ENCODE measurements at places on chromosomes 3 and 15. TPM values are rescaled to one million over a fixed set of nuclear protein-coding genes. Genes with fewer than 3 reads are reported as not detected.
A peak's percentile ranks its signal among the peaks of the same experiment; 100 is the strongest.

STRIT1 gene
- total RNA-seq = not detected

- DNase-seq = no peak
Measured at GRCh38 chr3:60798456-60798855, 452.8 kb downstream of the FHIT start.

DNA sequence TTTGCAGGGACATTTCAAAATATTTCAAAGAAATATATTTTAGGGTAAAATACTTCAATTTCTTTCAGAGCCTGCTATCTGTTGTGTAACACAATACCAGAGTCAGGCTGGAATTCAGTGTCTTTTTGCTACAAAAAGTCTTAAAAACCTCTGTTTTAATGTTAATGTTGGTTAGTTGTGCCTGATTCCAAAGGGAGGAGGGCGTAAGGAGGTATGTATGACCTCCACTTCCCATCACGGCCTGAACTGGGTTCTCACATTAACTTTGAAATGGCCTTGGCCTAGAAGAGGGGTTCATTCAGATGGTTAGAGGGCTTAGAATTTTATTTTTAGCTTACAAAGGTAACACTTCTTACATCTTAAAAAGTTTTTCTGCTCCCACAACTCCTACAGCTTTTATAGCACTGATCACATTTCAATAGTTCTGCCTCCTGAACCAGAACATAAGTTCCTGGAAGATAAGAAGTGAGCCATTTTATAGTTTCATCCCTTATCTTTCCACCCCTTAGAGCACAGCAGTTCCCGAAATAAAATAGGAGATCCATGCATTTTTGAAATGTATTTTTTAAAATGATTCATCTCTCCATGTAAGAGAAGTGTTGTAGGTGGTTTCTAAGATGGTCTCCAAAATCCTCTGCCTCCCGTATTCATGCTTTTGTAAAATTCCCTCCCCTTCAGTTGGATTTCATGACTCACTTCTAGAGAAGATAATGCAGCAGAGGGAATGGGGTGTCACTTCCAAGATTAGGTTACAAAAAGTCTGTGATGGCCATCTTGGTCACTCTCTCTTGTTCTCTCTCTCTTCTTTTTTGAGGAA, 543.1 kb upstream of the NECTIN3 start:
- no peak for DNase-seq

DNA sequence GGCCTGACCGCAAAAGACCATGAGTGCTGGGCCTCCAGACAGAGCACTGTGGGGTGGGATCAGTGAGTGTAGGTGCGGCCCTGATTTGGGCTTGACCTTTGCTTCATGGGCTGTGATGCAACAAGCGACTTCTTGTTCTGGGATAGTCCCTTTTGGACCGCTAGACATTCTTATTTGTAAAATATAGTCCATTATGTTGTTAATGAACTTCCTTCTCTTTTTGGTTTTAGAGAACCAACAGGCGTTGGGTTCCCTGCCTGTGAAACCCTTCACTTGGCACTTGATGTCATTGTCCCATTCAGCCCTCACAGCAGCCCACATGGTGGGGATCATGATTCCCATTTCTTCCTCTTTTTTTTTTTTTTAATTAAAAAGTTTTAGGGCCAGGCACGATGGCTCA, 15.8 kb upstream of the TRH start:
- no peak for DNase-seq

- DNase-seq = no peak
Measured at GRCh38 chr3:194756791-194757325, 71.2 kb downstream of the FAM43A start.

DPPA2 gene
- total RNA-seq = not detected

- DNase-seq = no peak
Measured at GRCh38 chr3:130428871-130429712, 83.6 kb downstream of the COL6A5 start.

DNA sequence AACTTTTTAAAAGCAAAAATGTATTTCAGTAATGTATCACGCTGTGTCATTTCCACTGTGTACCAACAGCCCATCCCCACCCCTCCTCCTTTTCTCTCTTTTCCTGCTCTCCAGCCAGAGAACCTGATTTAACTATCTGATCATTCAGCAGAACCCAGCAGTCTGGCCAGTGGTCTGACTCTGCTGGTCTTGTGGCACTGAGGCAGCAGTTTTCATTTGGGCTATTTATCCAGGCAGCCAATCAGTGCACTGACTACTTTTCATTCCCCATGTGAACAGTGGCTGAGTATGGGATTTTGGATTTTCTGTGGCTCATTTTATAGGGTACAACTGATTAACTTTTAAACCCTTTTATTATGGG, 56.3 kb downstream of the GPR171 start:
- DNase-seq = no peak

- DNase-seq = no peak
Measured at GRCh38 chr15:93048759-93049161, 40.3 kb downstream of the RGMA start.

LRRC2 gene
- total RNA-seq = not detected

DNA sequence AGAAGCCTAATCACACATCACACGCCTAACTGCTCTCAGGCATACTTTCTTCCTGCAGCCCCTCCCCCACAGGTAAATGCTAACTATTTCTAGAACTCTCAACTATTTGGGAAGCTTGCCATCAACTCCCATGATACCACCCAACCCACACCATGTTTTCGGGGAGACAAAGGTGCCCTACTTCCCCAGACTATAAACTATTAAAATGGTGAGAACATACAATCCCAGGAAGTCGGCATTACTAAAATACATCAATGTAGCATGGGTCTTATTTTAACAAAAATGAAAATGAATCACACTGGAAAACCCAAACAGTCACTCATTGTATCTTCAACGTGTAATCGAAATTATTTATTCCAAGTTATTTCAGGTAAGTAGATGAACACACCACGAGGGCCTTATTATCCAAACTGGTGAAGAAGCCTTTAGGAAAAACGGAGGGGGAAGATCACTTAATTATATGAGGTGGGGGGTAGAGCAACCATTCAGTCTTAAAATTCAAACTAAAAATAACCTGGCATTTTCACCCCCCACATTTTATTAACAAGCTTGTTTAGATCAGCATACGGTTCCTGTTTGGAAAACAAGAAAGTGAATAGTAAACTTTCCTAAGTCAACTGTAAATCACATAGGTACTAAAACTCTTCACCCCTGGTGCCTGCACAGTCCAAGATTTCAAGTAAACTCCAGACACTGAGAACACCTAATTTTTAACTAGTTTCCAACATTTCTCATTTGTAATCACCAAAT, 1.9 kb downstream of the TBL1XR1 start:
- DNase-seq = no peak

SLC2A2 gene
- not detected for total RNA-seq

DNA sequence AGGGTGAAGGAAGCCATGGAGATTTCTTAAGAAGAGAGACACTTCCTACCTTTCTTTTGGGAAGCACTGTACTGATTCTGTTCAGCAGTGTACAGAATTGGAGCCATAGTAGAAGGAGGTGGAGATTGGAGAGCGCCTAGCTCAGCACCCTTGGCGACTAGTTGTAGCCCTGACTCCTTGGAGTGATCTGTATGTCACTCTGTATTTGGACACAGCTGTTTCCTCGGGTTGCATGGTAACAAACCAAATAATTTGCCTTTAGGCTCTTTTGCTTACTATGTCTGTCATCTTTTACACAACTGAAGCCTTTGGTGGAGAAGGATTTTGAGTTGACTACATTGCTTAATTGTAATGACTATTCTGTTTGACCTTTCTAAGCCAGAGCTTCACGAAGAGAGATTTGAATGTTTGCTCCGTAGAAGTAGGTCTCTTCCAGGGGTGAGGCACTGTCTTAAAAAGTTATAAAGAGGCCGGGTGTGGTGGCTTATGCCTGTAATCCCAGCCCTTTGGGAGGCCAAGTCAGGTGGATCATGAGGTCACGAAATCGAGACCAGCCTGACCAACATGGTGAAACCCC, 77.1 kb downstream of the AKAP13 start:
- no peak for DNase-seq

DNA sequence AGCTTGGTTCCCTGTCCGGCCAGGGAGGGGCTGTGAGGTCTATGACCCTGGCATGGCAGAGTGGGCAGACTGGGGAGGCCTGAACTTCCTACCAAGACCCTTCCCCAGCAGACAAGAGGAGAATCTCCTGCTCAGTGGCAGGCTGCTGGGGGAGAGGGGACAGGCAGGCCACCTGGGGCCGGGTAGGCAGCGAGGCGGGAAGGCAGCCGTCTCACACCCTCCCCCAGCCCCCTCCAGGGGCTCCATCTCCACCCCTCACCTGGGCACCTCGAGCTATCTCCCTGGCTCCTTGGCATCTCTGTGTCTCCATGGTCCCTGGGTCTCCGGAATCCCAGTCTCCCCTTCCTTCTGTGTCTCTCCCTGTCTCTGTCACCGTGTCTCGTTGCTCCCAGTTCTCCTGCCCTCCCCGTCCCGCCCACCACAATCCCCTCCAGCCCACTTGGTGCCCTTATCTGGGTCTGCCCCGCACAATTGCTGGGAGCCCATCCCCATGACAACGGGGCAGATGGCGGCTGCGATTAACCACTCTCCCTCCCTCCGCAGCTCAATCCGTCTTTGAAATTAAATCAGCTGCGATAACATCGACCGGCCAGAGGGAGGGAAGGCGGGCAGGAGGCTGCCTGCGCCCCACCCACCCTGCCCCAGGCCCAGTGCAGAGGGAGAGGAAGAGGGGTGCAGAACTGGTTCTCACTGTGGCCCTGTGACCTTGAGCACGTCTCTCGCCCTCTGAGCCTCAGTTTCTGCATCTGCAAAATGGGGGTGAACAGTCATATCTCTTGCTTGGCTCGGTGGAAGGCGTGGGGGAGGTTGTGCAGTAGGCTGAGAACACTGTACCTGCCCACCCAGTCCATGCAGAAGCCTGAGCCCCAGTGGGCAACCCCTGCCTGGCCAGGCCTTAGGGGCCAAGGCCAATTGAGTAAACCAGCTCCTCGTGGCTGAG, 9.6 kb downstream of the DNAJB8 start:
- DNase-seq = no peak

- DNase-seq = peak; percentile 73
Measured at GRCh38 chr3:71444028-71444860, 139.3 kb downstream of the FOXP1 start.

DNA sequence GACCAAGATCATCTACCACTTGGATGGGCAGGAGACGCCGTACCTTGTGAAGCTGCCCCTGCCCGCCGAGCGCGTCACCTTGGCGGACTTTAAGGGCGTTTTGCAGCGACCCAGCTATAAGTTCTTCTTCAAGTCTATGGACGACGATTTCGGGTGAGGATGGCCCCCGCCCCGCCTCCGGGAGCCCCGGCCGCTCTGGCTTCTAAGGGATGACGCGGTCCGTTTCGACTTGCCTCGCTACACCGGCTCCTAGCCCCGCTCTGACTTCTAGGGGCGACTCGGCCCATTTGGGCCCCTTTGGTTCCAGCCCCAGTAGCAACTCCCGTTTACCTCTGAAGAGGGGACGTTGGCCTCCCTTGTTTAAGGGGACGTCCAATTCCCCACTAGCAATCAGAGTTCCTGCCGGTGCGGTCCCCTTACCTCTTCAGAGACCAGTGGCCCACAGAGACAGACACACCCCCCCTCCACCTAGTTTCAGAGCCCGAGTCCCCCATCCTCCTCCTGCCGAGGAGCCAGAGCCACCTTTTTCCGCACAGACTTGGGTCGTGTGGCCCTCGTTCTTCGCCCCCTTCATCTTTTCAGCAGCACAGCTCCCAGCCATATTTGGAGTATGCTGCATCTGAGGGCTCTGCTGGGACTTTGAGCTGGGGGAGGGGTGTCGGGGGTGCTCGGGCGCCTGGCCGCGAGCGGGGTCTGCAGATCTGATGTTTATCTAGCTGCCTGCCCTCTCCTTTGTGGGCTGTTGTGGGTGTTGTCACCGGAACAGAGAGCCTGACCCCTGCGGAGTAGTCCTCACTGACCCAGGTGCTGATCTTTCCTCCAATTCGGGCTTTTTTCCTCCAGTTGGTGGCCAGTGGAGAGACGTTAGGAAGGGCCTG, 706 bp downstream of the DVL3 start:
- DNase-seq = peak; percentile 76

DNA sequence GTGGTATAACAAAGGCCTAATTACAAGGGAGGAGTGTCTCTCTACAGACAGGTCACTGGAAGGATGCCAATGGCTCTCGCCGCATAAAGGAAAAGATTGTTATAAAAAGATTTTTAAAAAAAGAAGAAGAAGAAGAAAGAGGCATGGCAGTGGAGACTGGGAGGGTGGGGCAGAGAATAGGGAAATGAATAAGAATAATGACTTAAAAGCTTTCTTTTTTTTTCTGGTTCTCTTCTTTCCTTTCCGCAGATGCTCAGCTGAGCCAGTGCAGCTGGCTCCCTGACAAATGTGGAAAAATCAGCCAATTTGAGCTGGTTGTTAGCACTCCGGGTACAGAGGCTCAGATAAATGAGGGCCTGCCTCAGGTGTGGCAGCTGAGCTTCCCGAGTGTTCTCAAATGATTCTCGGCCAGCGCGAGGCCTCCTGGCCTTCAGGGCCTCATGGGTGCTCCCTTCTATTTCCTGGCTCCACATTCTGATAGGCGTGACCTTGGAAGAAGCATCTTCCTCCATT, 234.1 kb downstream of the RORA start:
- no peak for DNase-seq

- peak; percentile 73 for DNase-seq
Measured at GRCh38 chr3:141686466-141687291, 51.4 kb upstream of the RNF7 start.

LRIG1 gene
- 62.3 TPM for total RNA-seq

DNA sequence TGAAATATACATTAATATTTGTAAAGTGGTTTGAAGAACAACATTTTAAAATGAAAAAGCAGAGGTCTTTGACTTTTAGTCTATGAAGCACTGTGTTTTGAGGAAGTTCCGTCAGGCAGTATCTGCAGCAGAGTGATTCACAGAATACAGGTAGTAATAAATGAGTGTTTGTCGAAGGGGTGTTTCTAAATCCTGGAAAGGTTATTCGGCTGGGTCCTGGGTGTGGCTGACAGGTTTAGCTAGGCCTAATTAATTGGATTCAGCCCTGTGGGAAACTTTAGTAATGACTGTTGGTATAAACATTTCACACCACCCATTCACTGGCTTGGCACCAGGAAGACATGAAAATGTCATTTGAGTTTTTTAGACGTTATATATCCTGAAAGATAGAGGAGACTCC, 51.3 kb downstream of the TIPARP start:
- no peak for DNase-seq

DNA sequence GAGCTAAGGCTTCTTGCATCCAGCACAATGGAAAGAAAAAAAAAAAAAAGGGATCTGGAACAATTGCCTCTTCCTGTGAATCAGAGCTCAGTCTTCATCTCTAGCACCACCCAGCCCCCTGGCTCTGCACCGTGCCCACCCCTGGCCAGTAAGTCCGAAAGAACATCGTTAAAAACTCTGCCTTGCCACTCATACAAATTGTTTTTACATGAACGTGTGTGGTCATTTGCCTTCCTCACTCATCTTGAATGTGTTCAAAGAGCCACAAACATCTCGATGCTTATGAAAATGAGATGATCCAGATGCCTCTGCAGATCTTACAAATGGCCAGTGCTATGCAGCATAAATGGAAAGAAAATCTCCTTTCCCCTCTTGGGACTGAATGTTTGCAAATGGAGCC, 400.0 kb upstream of the PPP2R3A start:
- DNase-seq = no peak

- no peak for DNase-seq
Measured at GRCh38 chr15:36970522-36970921, 129.8 kb downstream of the MEIS2 start.

All from ascending aorta (tissue), 2 donors.